ENCODE measurements at places on chromosomes 12 and 14.

GRCh38 chr12:12505544-12506495 lies 56.8 kb downstream of the DUSP16 start:
- peak; percentile 34 for DNase-seq
- H3K27me3 ChIP-seq = no peaks in the 10 kb centered on the region
- no peaks in the 10 kb centered on the region for H3K36me3 ChIP-seq
- peaks cover 4% of the 10 kb centered on the region for H3K4me1 ChIP-seq
- H3K4me3 ChIP-seq = no peak overlapping the region
- H3K27ac ChIP-seq = no peak overlapping the region

DNA sequence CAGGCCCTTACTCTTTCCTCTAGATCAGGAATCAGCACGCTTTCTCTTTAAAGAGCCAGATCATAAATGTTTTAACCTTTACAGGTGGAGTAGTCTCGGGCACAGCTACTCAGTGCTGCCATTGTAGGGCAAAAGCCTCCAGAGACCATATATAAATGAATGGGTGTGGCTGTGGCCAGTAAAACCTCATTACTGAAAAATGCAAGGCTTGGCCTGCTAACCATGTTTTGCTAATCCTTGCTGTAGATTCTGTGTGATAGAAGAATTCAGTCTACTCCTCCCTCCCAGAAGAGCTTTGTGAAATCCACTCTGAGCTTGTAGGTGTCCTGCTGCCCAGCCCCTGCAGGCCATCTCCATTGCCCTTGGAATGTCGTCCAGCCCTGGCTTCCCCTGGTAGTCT lies 58.1 kb downstream of the HSP90AA1 start:
- no peak for DNase-seq
- H3K27ac ChIP-seq = no peak overlapping the region
- peaks cover 83% of the 10 kb centered on the region for H3K36me3 ChIP-seq
- no peaks in the 10 kb centered on the region for H3K27me3 ChIP-seq
- H3K4me3 ChIP-seq = no peak overlapping the region

GRCh38 chr14:38791862-38792261 lies 311.2 kb downstream of the SEC23A start:
- no peak overlapping the region for H3K4me3 ChIP-seq
- no peak for DNase-seq
- H3K27me3 ChIP-seq = no peaks in the 10 kb centered on the region
- no peaks in the 10 kb centered on the region for H3K36me3 ChIP-seq
- no peaks in the 10 kb centered on the region for H3K4me1 ChIP-seq

DNA sequence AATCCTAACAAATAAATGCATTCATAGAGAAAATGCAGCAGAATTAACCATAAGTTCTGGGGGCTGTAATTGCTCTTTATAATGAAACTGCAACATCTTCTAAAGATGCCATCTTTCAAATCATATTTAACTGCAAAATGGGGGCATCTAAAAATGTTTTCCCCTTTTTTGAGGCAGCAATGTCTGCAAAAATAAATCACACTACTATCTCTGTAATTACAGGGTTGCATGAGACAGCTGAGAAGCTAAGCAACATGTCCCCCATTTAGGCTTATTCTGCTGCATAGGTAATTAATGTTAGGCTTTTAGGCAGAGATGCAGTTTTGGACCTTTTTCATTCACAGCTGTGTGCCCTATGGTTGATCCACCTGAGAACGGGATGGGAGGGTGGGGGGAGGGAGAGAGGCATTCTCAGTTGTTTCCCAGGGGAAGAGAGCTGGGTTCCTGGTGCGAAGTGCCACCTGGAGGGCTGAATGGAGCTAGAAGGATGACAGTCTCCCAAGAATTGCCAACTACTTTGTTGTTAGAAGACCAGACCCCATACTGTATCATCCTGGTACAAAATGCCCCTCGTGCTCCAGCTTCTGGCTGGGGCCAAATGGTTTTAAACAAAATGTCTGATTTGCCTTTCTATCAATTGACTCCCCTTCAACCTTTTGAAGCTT lies 154.2 kb downstream of the APAF1 start:
- H3K4me3 ChIP-seq = no peak overlapping the region
- no peaks in the 10 kb centered on the region for H3K4me1 ChIP-seq
- H3K27me3 ChIP-seq = no peaks in the 10 kb centered on the region
- no peaks in the 10 kb centered on the region for H3K36me3 ChIP-seq
- DNase-seq = no peak

GRCh38 chr12:52180971-52181628 lies 10.7 kb downstream of the KRT80 start:
- H3K27me3 ChIP-seq = no peaks in the 10 kb centered on the region
- H3K4me1 ChIP-seq = no peaks in the 10 kb centered on the region
- H3K27ac ChIP-seq = no peak overlapping the region
- no peak overlapping the region for H3K4me3 ChIP-seq
- DNase-seq = no peak

- no peak overlapping the region for H3K27ac ChIP-seq
- no peaks in the 10 kb centered on the region for H3K4me1 ChIP-seq
- DNase-seq = no peak
- H3K4me3 ChIP-seq = no peak overlapping the region
- H3K36me3 ChIP-seq = no peaks in the 10 kb centered on the region
These were observed 782.5 kb downstream of the TMTC2 start for GRCh38 chr12:83468988-83469908.

- H3K4me1 ChIP-seq = no peaks in the 10 kb centered on the region
- H3K36me3 ChIP-seq = peaks cover 2% of the 10 kb centered on the region
- DNase-seq = no peak
- no peaks in the 10 kb centered on the region for H3K27me3 ChIP-seq
- H3K27ac ChIP-seq = no peak overlapping the region
These were observed 36.6 kb downstream of the RCOR1 start for GRCh38 chr14:102629011-102629444.

DNA sequence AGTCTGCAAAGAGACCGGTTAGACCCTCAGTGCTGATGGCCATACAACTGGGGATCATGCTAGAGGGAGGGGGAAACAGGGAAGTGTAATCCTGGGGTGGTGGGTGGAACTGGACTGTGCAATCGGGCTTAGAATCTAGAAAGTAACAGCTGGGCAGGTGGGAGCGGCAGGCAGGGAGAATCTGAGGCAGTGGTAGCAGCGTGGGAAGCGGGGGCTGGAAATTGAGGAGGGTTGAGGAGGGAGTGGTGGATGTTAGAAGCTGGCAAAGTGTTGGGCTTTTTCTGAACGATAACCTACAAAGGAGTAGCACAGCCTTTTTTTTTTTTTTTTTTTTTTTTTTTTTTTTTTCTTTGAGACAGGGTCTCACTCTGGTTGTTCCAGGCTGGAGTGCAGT lies 3.1 kb upstream of the IGFBP6 start:
- H3K4me3 ChIP-seq = no peak overlapping the region
- no peak for DNase-seq
- peaks cover 31% of the 10 kb centered on the region for H3K4me1 ChIP-seq

DNA sequence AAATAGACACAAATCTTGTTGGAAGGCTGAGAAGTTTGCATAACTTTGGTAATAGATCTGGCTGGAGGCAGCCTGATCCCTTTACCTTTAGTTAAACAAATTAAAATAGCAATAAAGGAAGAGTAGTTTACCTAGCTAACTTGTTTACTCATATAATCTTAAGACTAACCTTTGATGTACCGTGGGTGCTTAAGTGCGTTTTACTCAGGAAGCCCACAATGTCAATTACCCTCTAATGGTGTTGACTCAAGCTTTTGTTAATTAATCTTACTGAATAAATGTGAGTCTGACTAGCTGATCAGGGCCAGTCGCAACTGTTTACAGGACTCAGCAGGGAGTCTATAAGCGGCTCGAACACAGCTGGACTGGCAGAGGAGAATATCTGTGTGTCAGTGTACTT lies 51.5 kb downstream of the FAR2 start:
- H3K27me3 ChIP-seq = no peaks in the 10 kb centered on the region
- H3K4me3 ChIP-seq = no peak overlapping the region
- H3K27ac ChIP-seq = no peak overlapping the region
- no peaks in the 10 kb centered on the region for H3K4me1 ChIP-seq
- no peak for DNase-seq

GRCh38 chr12:66838366-66838765 lies 159.5 kb upstream of the GRIP1 start:
- no peak overlapping the region for H3K27ac ChIP-seq
- H3K36me3 ChIP-seq = no peaks in the 10 kb centered on the region
- no peak for DNase-seq
- H3K27me3 ChIP-seq = no peaks in the 10 kb centered on the region
- no peaks in the 10 kb centered on the region for H3K4me1 ChIP-seq

DNA sequence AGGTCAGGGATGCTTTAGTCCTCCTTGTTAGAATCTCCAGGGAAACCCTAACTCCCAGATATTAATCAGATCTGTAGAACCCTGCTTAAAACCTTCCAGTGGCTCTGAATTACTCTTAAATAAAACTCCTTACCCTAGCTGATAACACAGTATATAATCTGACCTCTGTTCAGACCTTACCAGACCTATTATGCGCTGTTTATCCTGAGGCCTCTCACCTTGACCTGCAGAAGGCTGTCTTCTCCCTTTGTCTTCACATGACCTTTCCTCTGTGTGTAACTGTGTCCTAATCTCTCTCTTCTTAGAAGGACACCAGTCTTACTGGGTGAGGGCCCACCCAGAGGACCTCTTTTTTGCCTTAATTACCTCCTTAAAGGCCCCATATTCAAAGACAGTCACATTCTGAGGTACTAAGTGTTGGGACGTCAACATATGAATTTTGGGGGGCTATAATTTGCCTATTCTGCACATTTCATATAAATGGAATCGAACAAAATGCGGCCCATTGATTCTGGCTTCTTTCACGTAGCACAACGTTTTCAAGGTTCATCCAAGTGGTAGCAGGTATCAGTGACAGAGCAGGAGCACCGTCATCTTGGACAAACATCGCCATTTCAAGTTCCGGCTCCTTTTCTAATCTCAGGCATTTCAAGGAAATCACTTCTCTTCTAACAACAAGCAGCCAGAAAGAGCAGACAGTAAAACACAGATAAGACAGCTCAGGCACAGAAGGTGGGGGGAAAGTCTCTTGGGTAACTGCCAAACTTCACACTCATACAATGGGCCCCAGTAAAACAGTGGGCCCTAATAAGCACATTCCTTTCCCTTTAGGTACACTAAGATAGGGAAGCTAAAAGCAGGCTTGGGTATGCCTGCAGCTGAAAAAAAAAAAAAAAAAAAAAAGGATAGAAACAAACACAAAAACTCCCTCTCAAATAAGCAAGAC lies 200.2 kb upstream of the NUDT4 start:
- H3K4me1 ChIP-seq = no peaks in the 10 kb centered on the region
- no peak overlapping the region for H3K4me3 ChIP-seq
- no peak for DNase-seq
- H3K36me3 ChIP-seq = no peaks in the 10 kb centered on the region
- H3K27ac ChIP-seq = no peak overlapping the region
- no peaks in the 10 kb centered on the region for H3K27me3 ChIP-seq

DNA sequence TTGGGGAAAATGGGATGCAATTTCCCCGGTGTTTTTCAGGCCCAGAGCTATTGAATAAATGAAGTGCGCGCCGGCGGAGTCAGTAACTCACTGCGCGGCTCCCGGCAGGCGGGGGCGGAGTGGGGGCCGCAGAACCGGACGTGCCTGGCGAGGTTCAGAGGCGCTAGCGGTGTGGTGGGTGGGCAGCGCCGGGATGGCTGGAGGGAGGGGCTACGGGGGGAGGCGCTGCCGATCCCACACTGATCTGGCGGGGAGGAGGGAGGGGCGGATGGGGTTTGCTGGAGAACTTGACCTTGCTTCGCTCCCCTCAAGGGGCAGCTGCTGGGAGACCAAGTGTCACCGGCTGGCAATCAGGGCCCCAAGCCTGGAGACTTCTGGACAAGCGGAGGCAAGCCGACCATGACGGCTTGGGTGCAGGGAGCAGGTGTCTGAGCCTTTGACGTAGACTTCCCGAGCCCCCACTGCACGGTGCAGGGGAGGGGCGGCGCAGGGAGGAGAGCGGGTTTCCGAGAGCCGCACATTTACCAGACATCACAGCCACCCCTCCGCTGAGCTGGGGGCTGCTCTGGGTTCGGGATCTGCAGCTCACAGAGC lies 174.1 kb upstream of the RTL1 start:
- no peak overlapping the region for H3K27ac ChIP-seq
- peaks cover 8% of the 10 kb centered on the region for H3K27me3 ChIP-seq
- H3K4me3 ChIP-seq = no peak overlapping the region
- H3K4me1 ChIP-seq = peaks cover 26% of the 10 kb centered on the region

DNA sequence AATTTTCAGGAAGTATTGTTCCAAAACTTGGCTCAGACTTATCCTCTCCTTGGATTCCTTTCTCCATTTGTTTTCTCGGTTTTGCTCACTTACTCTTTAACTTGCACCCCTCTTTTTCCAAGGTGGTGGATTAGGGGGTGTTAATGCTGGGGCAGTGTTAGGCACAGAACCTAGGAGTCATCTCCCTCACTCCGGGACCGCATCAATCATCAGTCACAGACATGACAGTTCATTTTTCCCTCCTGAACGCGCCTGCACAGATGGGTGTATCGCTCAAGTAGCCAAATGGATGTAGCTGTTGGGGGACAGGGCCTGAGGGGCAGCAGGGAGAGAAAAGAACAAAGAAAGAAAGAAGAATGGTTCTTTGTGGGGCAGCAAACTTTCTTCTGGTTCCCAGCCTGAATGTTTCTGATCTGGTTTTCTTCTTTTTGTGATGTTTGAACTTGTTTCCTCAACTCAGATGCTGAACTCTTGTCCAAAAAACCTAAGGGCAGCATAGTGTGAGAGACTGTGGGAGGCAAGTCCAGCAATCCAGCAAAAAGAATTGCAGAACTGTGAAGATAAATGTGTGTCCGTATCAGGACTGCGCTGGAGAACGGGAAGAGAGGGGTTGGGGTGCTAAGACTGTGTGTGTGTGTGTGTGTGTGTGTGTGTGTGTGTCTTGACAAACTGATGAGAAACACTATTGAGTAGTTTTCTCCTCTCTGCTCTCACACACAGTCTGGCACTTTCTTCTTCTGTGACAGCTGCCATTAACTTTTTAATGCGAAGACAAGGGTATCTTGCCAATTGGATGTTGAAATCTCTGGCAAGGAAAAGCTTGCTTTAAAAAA lies 131.1 kb downstream of the FBXL14 start:
- no peak for DNase-seq
- no peaks in the 10 kb centered on the region for H3K27me3 ChIP-seq
- H3K4me1 ChIP-seq = no peaks in the 10 kb centered on the region
- H3K36me3 ChIP-seq = no peaks in the 10 kb centered on the region
- H3K4me3 ChIP-seq = no peak overlapping the region

- peaks cover 15% of the 10 kb centered on the region for H3K4me1 ChIP-seq
- DNase-seq = no peak
- peak overlapping the region; percentile 82 for H3K27ac ChIP-seq
- peak overlapping the region; percentile 75 for H3K4me3 ChIP-seq
These were observed 62.8 kb downstream of the HRK start for GRCh38 chr12:116818341-116818856.

- H3K4me3 ChIP-seq = no peak overlapping the region
- H3K4me1 ChIP-seq = no peaks in the 10 kb centered on the region
- no peak for DNase-seq
- no peaks in the 10 kb centered on the region for H3K36me3 ChIP-seq
These were observed 14.2 kb upstream of the PRB4 start for GRCh38 chr12:11324426-11324825.

- no peaks in the 10 kb centered on the region for H3K4me1 ChIP-seq
- H3K27ac ChIP-seq = no peak overlapping the region
- no peak for DNase-seq
- H3K27me3 ChIP-seq = no peaks in the 10 kb centered on the region
- no peak overlapping the region for H3K4me3 ChIP-seq
- H3K36me3 ChIP-seq = no peaks in the 10 kb centered on the region
These were observed 50.3 kb downstream of the MON2 start for GRCh38 chr12:62516927-62517326.

Data from natural killer cell (primary cell).